ENCODE measurements at places on chromosomes 5 and 9.

GRCh38 chr5:78355561-78355960 lies 4.9 kb upstream of the SCAMP1 start:
- DNase-seq = no peak

- no peak for DNase-seq
Observed at GRCh38 chr5:110159202-110159601, 469.5 kb downstream of the MAN2A1 start.

DNA sequence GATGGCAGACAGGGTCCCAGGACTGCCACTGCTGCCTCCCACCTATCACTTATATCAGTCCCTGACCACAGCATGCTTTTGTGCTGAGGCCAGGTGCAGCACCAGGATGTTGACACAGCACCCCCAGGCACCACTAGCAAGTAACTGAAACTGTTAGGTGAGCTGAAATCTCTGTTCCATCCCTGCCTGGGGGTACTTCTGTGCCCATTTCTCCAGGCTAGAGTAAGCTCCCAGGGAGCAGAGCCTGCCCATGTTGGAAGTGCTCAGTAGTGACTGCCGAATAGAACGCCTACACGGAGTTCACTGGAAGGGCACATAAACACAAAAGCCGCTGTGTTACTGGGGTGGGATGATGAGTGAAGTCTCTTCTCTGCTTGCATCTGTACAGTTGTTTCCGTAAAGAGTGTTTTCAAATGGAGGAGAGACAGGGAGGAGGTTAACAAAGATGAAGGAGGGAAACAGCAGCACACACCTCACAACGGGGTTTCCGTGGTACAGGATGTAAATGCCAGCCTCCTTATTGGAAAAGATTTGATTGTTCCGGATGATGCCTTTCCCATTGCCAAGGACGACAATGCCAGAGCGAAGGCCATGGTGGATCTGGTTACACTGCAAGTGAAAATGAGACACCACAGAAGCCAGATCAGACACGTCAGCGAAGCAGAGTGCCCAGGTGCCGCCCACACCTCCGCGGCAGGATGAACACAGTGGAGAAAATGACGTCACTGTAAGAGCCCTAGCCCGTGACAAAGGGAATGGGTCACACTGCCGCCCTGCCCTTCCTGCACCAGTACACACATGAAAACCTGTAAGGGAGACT lies 43.1 kb downstream of the POLR1E start:
- no peak for DNase-seq

DNA sequence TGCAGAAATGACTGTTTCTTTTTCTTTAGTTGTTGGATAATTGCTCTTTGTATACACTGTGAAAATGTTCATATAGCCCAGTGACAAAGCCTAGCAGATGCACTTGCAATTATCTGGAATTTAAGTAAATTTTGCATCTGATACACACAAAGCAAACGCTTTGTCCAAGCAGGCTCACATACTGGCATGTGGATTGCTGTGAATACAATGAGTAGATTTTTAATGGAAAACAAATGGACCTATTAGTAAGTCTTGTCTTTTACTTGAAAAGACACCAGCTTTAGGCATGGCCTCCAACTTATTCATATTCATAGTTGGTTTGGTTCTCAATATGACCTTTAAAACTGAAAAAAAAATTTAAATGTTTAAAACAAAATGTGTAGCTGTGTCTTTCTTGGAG lies 1299.8 kb upstream of the WWC1 start:
- no peak for DNase-seq

GRCh38 chr9:104819033-104819432 lies 55.1 kb downstream of the NIPSNAP3B start:
- DNase-seq = no peak

- no peak for DNase-seq
Observed at GRCh38 chr9:100074093-100074492, 24.7 kb downstream of the ERP44 start.

DNA sequence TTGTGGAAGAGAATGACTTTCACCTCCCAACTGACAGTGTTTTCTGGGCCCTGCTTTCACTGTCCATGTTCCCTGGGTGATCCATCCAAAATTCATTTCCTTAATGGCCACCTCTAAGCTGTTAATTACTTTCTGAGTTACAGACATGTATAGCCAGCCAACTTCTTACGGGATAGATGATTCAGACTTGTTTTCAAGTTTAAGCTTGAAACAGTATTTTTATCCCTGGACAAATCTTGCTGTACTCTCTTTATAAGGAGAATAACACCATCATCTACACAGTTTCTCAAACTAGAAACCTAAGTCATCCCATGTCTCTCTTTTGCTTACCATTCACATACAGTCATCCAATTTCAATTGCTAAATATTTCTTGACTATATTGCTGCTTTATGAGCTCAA lies 6.9 kb downstream of the FAM174A start:
- DNase-seq = no peak

GRCh38 chr5:1181451-1182359 lies 19.7 kb upstream of the SLC6A19 start:
- no peak for DNase-seq

DNA sequence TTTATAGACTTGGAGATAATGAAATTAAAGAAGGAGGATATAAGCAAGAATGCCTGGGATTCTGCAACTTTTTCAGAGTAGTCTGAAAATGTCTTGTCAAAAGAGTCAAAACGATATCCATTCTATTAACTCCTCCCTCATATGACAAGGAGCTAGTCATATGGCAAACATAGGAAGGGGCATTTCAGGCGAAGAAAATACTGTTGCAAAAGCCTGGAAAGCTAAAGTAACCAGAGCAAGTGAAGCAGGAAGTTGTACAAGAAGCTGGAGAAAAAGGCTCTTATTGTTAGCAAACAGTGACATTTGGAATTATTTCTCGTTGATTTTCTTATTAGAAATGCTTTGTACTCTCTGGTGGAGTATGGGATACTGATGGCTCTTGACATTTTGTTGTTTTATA lies 94.0 kb upstream of the PTPRD start:
- no peak for DNase-seq

DNA sequence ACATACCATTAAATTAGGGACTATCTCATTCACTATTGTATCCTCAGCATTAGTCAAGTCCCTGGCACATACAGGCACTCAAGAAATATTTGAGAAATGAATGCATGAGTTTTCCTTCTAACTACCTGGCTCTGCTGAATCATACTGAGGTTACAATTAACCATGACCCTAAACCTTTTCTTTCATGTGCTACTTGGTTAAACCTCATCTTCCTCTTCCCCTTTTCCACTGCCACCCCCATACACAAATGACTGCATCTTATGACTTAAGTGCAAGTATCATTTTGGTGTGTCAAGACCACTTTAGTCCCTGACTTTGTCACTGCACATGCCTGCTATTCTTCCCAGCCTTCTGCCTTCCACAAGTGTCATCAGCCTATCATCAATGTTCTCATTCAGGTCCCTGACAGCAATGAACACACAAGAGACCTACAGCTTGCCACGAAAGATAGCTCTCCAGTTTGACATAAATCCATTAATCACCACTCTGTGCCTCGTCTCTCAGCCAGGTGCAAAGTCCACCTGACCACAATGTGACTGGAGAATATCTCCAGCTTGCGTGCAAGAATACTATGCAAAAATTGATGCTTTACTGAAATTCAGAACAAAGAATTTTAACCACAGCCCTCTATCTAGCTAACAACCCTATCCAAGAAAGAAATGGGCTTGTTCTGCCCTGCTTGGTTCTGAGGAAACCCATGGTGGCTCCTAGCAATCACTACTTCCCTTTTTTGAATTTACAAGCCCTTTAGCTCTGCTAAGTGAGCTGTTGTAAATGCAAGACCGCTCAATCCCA lies 74.5 kb downstream of the MAPKAP1 start:
- no peak for DNase-seq

DNA sequence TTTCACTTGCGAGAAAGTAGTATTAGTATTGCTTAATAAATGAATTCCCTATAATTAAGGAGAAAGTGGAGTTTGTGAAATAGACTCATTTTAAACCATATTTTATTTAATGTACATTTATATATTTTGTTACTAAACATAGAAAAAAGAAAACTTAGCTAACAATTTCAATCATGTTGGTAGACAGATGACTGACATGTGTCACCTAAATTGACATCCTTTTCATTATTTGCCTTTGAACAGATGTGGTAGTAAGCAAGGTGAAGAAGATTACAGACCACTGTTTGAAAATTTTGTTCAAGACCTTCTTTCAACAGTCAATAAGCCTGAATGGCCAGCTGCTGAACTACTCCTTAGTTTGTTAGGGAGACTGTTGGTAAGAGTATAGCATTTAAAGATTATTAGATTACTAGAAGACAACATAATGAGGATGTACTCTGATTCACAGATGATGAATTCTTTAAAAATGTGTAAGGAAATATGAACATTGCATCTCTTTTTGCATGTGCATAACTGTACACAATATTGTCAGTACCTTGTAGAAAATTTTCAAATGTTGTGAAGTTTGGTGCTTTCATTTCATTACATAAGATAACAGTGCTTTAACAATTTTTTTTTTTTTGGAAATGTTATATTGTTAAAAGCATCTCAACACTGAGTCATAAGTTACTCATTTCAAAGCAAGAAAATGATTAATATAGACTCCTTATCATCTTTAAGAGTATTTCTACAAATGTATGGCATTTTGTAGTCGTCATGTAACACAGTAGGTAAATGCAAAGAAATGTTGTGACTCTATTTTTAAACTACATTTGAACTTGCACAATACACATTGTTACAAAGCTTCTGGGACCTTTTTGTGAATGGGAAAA lies 139.5 kb downstream of the NIPBL start:
- DNase-seq = no peak

GRCh38 chr5:57494104-57495098 lies 11.8 kb upstream of the ACTBL2 start:
- no peak for DNase-seq

GRCh38 chr9:124215956-124216355 lies 41.8 kb upstream of the NEK6 start:
- DNase-seq = no peak

- no peak for DNase-seq
Observed at GRCh38 chr9:136978865-136979544, 1.7 kb downstream of the PTGDS start.

DNA sequence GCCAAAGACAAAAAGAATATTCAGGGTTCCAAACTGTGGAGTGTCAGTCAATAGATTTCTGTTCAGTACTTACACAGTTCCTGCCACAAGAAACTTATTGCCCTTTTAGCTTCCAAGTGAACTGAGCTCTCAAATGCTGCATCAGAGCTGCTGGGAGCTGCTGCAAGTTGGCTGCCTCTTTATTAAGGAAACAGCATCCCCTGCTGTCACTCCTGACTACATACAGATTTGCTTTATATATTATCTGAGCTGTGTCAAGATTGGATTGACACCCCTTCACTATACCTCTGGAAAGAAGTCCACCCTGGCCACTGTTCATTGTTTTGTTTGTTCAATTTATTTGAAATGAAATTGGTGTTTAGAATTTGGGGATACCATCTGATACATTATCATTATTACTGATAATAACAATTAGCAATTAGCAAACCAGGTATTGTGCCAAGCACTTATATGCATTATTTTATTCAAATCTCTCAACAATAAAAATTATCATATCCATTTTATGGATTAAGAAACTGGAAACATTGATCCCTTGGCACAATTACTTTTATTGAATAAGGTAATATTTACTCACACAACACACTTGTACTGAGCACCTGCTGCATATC lies 16.4 kb upstream of the C5orf58 start:
- peak; percentile 14 for DNase-seq

- DNase-seq = no peak
Observed at GRCh38 chr5:38546691-38547146, 9.7 kb downstream of the LIFR start.

GRCh38 chr9:124251204-124251603 lies 6.5 kb upstream of the NEK6 start:
- DNase-seq = no peak

- DNase-seq = no peak
Observed at GRCh38 chr5:135501965-135502364, 33.8 kb downstream of the NEUROG1 start.

DNA sequence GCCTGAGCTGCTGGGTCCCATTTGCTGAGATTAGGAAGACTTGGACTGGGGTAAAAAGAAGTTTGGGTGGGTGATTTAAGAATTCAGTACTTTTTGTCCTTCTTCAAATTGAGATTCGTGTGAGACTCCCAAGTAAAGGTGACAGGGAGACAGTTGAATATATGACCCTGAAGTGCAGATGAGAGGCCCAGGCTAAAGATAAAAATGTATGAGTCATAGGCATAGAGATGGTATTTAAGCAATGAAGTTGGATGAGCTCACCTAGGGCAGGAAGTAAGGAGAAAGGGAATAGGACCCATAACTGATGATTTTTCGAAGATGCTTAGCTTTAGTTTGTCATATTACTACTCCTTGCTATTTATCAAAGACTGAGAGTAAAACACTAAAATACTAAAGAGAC lies 255.9 kb upstream of the ADRA1B start:
- no peak for DNase-seq

DNA sequence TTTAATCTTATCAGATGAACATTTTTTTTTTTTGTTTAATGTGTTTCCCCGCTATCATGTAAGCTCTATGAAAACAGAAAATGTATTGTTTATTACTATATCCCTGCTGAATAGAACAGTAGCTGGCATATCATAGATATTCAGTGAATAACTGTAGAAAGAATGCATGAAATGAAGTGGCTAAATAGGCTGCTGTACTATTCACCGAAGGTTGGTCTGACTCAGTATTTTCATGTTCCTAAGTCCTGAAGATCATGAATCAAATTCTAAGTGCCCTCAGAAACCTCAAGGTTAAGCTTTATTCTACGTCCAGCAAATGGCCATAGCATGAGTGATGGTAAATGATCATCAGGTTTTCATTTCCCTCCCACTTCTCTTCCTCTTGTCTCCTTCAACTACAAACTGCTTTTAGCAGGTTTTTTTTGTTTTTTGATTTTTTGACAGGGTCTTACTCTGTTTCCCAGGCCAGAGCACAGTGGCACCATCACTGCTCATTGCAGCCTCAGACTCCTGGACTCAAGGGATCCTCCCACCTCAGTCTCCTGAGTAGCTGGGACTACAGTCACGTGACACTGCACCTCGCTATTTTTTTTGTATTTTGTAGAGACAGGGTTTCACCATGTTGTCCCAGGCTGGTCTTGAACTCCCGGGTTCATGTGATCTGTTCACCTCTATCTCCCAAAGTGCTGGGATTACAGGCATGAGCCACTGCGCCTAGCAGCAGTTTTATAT lies 19.1 kb upstream of the ZFAND5 start:
- DNase-seq = no peak

GRCh38 chr9:93003552-93004407 lies 54.7 kb upstream of the SUSD3 start:
- peak; percentile 79 for DNase-seq

GRCh38 chr9:109401990-109402318 lies 81.1 kb upstream of the EPB41L4B start:
- no peak for DNase-seq

- DNase-seq = no peak
Observed at GRCh38 chr5:103424453-103425205, 138.0 kb downstream of the NUDT12 start.
